Activated T-helper 17 cell treated with anti-CD3 and anti-CD28 coated beads, Interleukin-2, amount 50 U/mL, for 72 hours (primary cell): ENCODE measurements at places on chromosomes 4 and X. TPM values are rescaled to one million over a fixed set of nuclear protein-coding genes. Genes with fewer than 3 reads are reported as not detected.

DNA sequence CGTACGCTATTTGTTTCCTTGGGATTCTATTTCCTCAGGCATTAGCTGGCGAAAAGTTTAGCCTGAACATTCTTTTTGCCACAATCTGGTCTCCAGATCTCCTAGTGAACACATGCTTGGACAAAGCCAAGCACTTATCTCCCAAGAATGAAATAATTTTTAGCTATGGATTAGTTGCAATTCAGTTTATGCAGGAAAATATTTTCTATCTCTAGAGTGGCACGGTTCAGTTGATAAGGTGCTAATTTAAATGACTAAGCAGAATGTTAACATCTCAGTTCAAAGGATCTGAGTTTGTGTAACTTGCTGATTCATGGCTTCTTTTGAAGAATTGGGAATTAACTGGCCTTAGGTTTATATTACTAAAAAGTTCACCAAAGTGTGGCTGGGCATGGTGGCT, 58.1 kb upstream of the JADE1 start:
- no peak for ATAC-seq

The GAGE12E gene
- total RNA-seq, result not detected

The COX18 gene
- 22.2 TPM for total RNA-seq

DNA sequence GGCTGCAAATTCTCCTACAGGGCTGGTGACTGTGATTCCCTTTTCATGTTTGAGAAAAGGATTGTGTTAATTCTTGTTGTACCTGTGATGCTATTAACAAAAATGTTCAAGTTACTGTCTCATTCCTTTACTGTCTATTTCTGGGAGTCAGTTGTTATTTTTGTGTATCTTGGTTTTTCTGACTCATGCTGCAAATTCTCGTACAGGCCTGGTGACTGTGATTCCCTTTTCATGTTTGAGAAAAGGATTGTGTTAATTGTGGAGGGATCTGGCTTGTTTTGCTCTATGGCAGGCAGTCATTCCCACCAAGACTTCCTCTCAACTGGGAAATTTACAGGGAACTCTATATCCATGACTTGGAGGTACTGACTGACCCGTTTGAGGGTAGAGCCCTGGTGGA, 693.4 kb upstream of the INTU start:
- ATAC-seq, result no peak

GRCh38 chrX:154540897-154541535, 5.6 kb downstream of the G6PD start:
- no peak for ATAC-seq

The NAA11 gene
- total RNA-seq, result not detected

DNA sequence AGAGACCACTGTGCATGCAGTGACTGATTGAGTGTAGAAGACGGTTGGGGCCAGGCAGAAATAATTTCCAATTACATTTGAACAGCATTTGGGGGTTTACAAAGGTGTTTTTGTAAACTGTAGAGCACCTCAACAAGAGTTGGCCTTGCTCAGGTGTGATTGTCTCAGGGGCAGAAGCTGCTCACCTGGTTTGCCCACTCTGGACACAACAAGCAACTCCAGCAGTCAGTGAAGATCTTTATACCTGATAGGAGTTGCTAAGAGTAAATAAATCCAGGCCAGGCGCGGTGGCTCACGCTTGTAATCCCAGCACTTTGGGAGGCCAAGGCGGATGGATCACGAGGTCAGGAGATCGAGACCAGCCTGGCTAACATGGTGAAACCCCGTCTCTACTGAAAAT, 221.3 kb downstream of the RAB28 start:
- ATAC-seq, result no peak

- ATAC-seq, result peak; percentile 88
These were observed at the start of gene HPGD for GRCh38 chr4:174522183-174523024. TSS of gene HPGD (minus strand) at chr4:174522488. CDS start at chr4:174522451, 37 bp downstream.

The DCLK2 gene
- 0.06 TPM for total RNA-seq

The C4orf50 gene
- total RNA-seq, result 2.1 TPM

GRCh38 chr4:141132709-141133145, 542 bp downstream of the RNF150 start:
- peak; percentile 18 for ATAC-seq

The YY2 gene
- 0.39 TPM for total RNA-seq

The F8A3 gene
- 25.8 TPM for total RNA-seq

- peak; percentile 69 for ATAC-seq
These were observed 136.2 kb upstream of the RPL34 start for GRCh38 chr4:108484187-108484586.

The RBMXL3 gene
- total RNA-seq, result not detected

DNA sequence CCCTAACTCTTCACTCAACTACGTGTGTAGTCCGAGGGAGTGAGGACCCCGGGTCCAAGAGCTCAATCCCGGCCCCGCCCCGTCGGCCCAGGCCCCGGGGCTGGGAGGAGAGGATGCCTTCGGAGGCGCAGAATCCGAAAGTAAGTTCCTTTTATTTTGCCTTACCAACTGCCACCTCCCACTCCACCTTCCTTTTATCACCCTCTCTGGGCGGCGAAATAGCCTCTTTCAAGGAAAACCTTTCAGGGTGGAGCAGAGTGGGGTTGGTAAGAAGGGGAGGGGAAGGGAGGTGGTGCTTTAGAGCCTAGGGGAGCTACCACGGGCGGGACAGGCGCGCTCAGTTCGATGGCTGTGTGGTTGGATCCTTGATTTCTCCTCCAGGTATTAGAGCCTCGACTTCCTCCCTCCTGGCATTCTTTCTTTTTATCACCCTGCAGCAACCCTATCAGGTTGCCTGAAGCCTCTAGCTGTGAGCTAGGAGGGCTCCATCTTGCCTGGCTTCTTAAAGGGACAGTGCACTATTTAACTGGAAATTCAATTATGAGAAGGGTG, 191.2 kb downstream of the RRAGB start:
- ATAC-seq, result peak; percentile 62

DNA sequence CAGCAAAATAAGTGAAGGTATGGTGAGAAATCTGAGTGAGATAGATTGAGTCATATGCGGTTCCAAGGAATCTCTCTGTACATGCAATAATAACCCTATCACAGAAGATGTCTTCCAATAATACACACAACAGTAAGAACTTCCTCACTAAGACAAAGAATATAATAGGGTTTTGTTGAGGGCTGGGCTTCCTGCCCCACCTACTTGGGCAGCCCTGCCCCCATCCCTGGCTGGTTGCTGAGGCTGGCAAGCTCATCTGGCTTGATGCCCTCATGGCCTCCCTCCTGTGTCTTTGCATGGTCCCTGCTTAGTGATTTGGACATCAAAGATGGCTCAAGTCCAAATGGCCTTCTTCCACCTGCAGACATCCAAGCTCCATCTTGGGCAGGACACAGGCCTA, 2.7 kb downstream of the GEMIN8 start:
- no peak for ATAC-seq

The BRS3 gene
- total RNA-seq, result not detected

DNA sequence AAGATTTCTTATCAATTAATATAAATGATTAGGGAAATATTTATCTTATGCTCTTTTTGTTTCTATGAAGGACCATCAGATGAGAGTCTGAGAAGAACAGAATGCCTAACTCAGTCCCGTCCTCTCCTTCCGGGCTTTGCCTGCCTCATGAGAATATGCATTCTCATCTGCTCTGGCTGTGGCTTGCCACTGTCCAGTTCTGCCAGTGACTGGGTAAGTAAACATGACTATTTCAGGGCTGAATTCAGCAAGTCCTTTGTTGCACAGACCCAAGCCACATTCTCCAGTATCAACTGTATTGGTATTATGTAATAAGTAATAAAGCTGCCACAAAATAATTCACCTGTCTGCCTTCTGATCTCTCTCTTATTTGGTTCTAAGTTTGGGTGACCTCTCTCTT, 110.7 kb downstream of the WDFY3 start:
- ATAC-seq, result no peak

- peak; percentile 72 for ATAC-seq
These were observed 28.9 kb upstream of the NDUFC1 start for GRCh38 chr4:139331185-139331584.

The IL21 gene
- total RNA-seq, result 17.1 TPM

DNA sequence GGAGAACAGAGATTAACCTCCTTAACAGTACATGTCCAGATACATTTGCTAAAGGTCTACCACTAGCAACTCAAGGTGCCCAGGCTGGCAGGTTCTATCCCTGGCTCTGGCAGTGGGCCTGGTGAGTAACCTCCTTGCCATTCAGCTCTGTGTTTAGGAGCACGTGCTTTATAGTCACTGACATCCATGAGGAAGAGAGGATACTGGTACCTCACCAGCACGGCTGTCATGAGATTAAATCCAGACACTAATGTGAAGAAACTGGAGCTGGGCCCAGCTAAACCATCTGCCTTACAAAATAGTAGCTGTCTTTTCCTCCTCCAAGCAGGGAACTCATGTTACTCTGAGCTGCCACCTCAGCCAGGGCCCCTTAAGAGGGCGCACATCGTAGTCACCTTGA, 45.3 kb downstream of the GPRASP3 start:
- ATAC-seq, result no peak

The KCNE5 gene
- total RNA-seq, result 0.71 TPM

The RTL9 gene
- total RNA-seq, result not detected

GRCh38 chr4:90181644-90182043, 54.5 kb downstream of the CCSER1 start:
- no peak for ATAC-seq

The TNMD gene
- total RNA-seq, result not detected

The RCHY1 gene
- 35.1 TPM for total RNA-seq

The USP17L30 gene
- total RNA-seq, result not detected

The CENPVL2 gene
- not detected for total RNA-seq

The CCDC120 gene
- total RNA-seq, result 7.3 TPM

DNA sequence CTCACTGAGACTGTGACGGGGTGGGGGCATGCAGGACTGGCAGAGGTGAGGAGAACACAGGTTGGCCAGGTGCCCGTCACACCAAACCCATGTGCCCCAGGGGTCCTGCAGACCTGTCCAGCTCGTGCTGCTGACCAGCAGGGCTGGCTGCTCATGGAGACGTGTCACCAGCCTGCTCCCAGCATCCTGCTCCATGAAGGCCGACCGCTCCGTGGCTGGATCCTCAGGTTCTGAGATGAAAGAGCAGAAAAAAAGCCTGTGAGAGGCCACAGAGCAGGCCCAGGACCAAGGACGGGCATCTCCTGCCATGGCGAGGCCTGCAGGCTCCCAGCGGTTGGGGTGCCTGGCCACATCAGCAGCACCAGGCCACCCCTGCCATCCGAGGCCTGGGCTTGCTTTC, 71.7 kb upstream of the DRD5 start:
- ATAC-seq, result no peak

The GYPB gene
- total RNA-seq, result not detected

GRCh38 chr4:75997946-75998345, 7.2 kb upstream of the SDAD1 start:
- no peak for ATAC-seq

- ATAC-seq, result no peak
These were observed 20.4 kb upstream of the TMEM154 start for GRCh38 chr4:152700151-152700550.

The GNRHR gene
- not detected for total RNA-seq

DNA sequence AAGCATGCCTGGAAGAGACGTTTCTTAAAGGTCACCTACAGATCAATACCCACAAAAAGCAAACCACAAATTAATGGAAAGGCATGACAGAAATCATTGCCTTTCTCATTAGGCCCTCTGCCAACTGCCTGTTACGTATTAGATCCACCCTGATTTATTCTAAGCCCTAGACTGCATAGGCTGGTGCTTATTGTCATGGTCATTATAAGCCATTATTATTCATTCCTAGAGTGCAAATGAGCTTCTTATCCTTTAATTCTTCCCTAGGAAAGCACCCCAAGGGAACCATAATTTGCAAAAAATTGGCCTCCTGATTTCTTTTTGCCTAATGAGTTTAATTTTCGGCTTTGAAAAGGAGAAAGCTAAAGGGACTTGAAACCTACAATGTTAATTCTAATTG, 184.2 kb upstream of the GPRIN3 start:
- no peak for ATAC-seq

DNA sequence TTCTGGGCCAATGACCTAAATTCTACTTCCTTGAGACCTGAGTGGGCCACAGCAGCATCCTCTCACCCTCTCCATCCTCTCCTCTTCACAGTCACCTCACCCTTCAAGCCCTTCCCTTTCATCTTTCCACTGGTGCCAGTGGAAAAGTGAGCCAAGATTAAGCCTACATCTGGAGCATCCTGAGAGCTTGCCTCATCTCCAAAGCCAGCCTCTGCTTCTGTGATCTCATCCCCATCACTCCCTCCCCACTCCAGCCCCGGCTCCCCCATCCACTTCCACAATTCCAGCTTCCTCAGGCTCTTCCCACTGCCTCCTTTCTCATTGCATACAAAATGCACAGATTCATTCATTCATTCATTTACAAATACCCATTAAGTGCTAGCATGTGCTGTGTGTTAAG, 10.1 kb upstream of the RASL11B start:
- ATAC-seq, result no peak

- ATAC-seq, result no peak
These were observed 17.7 kb downstream of the MID1 start for GRCh38 chrX:10602646-10603045.

GRCh38 chr4:14783011-14783877, 219.0 kb upstream of the CPEB2 start:
- peak; percentile 94 for ATAC-seq

The DOK7 gene
- not detected for total RNA-seq

- ATAC-seq, result no peak
These were observed 153.7 kb downstream of the TBCK start for GRCh38 chr4:106162278-106162677.

- ATAC-seq, result no peak
These were observed 160.0 kb downstream of the STIM2 start for GRCh38 chr4:27020603-27021002.

GRCh38 chr4:139300431-139301112, 733 bp upstream of the NAA15 start:
- peak; percentile 53 for ATAC-seq

DNA sequence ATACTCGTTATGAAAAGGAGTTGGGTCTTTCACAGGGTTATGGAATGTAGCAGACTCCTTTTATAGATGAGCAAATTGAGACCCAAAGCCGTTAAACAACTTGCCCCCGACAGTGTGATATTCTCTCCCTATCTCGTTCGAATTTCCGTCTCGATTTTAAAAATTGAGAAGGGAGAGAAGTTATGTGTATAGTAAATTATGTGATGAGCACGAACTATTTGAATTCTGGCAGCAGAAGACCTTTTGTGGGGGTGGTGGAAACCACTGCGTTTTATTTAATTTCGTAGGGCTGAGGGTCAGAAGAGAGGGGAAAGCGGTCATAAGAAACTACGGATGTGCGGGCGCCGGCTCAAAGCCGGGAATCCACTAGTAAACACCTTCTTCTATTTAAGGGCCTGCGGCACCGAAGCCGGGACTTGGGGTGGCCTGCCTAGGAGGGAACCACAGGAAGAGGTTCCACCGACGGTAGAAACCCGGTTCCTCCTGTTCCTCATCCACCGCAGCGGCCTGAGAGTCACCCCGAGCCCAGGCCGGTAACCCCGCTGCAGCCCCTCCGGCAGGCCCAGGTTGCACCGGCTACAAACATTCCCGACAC, 1.5 kb upstream of the DDX3X start:
- ATAC-seq, result peak; percentile 11

- no peak for ATAC-seq
These were observed 708 bp downstream of the TMSB4X start for GRCh38 chrX:12975670-12975965.

DNA sequence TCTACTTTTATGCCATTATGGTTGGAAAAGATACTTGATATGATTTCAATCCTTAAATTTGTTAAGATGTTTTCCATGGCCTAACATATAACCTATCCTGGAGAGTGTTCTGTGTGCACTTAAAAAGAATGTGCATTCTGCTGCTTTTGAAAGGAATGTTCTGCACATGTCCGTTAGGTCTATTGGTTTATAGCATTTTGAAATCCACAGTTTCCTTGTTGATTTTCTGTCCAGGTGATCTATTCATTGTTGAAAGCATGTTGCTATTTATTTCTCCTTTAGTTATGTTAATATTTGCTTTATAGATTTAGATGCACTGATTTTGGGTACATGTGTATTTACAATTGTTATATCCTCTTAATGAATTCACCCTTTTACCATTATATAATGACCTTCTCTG, 5.7 kb upstream of the KLKB1 start:
- no peak for ATAC-seq
